ENCODE measurements at places on chromosomes 2 and 18.

GRCh38 chr2:33476131-33476792 is at the start of gene RASGRP3:
TSS of gene RASGRP3 (plus strand) at chr2:33476649. CDS start at chr2:33515137, 38,488 bp downstream.
- DNase-seq: peak; percentile 87

GRCh38 chr2:178142274-178143065 is 30.2 kb downstream of the RBM45 start:
- DNase-seq: no peak

- no peak for DNase-seq
Measured at GRCh38 chr2:67631483-67631882, 234.3 kb downstream of the ETAA1 start.

- DNase-seq: no peak
Measured at GRCh38 chr2:45568935-45569334, 42.1 kb downstream of the SRBD1 start.

GRCh38 chr18:11741505-11742145 is 52.6 kb downstream of the GNAL start:
- no peak for DNase-seq

- DNase-seq: no peak
Measured at GRCh38 chr2:6967301-6967700, 50.1 kb downstream of the RNF144A start.

GRCh38 chr2:120831086-120831485 is 95.4 kb downstream of the GLI2 start:
- DNase-seq: no peak

DNA sequence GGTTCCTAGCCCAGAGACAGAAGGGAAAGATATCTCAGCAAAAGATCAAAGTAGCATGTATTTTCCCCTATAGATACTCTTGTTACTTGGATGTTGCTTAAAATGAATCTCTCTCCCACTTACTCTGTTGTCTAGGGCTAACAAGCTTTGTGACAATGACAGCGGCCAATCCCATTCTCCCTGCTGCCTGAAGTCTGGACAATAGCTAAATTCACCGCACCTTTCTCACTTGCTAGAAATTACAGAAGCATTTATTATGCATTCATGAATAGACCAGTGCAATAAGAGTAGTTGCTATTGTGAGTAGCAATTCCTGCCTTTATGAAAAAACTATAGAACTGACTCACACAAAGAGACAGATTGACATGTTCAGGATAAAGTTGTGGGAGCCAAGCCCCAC is 42.2 kb upstream of the ZC3H15 start:
- DNase-seq: no peak

DNA sequence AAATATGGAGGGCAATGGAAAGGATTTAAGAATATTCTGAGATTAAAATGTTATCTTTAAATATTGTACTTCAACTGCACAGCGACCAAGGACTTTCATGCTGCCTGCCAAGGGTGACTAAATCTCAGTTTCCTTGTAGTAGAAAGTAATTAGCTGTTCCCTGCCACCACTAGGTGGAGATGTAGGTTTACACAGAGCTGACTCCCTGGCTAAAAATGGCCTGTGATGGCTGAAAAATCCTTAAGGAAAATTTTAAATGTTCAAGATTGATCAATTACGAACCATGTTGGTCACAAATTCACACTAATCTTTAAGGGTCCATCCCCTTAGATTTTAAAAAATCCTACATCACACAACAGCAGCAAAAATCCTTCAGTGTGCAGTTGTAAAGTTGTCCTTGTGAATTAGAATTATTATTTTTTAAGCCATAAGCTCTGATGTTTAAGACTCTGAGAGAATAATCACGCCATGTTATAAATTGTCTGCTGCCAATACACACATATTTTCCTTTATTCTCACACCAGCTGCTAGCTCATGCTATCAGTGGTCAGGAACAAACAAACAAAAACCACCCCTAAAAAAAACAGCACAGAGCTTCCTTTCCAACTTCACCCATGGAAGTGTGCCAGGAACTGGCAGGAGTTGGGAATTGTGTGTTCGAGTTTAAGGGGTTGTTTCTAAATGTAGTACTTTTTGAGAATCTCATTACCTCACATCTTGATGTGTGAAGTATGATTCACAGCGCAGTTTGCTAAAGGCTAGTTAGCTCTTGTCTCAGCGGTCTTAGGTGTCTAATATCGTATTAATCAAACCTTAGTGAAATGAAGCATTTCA is 399.8 kb downstream of the TMEM182 start:
- peak; percentile 4 for DNase-seq

- DNase-seq: no peak
Measured at GRCh38 chr2:212173331-212173730, 365.3 kb downstream of the ERBB4 start.

DNA sequence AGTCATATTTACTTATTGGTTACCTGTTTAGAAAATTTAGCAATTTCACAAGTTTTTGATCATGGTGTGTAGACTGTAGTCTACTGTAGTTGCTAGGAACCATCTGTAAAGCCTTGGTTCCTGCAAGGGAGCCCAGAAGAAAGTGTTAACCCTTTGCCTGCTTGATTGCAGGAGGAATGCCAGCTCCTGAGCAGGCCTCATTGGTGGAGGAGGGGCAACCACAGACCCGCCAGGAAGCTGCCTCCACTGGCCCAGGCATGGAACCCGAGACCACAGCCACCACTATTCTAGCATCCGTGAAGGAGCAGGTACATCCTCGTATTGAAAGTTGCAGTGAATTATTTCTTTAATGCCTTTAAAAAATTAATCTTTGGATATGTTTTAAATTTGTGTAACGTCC is 76.3 kb downstream of the PKP4 start:
- DNase-seq: no peak

Data from fibroblast of skin of left biceps (primary cell).